ENCODE measurements at places on chromosomes 11 and 22.

GRCh38 chr11:61056571-61056970, 45.7 kb upstream of the CD5 start:
- DNase-seq: no peak

- no peak for DNase-seq
Measured at GRCh38 chr11:106468086-106468485, 390.6 kb downstream of the AASDHPPT start.

- no peak for DNase-seq
Measured at GRCh38 chr11:113477321-113477720, 2.1 kb upstream of the DRD2 start.

DNA sequence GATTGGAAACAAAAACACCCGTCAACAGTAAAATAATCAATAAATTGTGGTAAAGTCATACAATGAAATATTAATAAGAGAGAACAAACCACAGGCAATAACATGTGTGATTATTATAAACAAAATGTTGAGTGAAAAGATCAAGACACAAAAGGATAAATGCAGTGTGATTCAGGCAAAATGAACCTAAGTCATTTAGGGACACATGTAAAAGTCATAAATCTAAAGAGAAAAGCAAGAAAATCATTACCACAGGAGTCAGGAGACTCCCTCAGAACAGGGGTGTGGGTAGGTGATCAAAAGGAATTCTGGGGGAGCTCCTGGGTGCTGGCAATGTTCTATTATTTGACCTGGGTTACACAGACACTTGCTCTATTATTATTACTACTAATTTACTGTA, 47.9 kb upstream of the PPP2R1B start:
- no peak for DNase-seq

GRCh38 chr11:132258875-132259274, 888.5 kb downstream of the NTM start:
- DNase-seq: no peak

DNA sequence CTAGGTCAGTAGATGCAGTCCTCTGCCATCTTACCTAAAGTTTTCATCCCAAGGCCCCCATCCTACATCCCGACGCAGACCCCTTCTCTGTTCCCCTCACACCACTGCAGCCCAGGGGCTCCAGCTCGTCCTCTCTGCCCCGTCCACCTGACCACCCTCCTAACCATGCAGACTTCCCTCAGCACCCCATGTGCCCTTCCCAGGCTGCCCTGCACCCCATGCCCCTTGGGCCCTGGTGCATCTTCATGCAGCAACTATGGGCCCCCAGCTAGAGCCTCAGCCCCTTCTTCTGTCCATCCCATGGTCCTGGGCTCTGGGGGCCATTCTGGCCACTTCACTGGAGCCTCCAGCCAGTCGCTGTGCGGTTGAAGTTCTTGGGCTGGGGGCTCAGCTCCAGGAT, 2.9 kb downstream of the PRR33 start:
- DNase-seq: no peak

DNA sequence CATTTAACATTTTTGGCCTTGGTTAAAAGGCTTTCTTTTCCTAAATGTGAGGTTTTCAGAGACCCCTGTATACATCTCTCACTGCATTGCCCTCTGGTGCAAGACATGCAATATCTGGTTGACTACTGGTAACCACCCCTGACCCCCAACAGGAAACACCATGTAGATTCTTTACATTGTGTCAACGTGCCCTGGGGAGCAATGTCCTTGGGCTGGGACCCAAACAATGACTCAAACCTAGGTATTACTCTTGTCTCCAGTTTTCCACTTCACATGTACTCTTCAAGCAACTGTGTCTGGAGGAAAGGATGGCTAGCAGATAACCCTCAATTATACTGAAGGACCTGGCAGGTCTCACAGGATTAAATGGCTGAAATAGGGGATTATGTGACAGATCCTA, 1.1 kb upstream of the GPR83 start:
- no peak for DNase-seq

- peak; percentile 50 for DNase-seq
Measured at GRCh38 chr22:36331912-36332622, 55.7 kb downstream of the MYH9 start.

All from activated CD4-positive, alpha-beta T cell treated with anti-CD3 and anti-CD28 coated beads for 4 hours (primary cell).